ENCODE measurements at places on chromosomes 3 and 15.

GRCh38 chr3:24040311-24040710 is 95.2 kb downstream of the NR1D2 start:
- no peak for DNase-seq

- no peak for DNase-seq
Measured at GRCh38 chr3:110419601-110420000, 652.0 kb upstream of the NECTIN3 start.

DNA sequence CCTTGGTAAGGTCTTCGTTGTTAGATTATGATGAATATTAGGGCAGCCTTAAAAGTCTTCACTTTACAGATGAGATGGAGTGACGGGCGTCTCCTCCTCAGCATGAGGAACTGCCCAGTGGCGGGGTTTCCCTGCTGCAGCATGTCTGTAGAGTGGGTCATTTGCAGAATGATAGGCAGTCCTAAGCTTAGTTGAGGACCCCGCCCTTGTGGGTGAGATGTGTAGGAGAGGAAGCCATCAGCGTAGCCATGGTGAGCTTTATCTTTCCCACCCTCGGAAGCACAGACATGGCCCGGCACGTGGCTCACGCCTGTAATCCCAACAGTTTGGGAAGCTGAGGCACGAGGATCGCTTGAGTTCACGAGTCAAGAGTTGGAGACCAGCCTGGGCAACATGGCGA is 877 bp downstream of the NIT2 start:
- no peak for DNase-seq

DNA sequence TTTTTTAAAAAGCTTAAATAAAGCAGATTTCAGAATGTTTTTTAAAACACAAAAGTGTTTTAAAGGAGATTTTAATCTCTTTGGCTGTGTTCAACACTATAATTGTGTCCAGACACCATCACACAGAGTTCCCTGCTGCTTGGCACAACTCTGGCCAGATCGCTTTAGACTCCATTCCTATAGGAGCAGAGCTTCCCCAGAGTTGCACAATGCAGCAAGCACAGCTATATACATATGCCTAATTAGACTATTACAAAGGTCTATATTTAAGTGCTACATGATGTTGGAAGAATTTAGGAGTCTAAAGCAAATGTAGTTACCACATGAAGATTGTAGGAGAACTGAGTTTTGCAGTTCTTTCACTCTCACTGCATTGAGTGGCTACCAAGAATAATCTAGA is 11.2 kb downstream of the SLC9A9 start:
- DNase-seq = no peak

DNA sequence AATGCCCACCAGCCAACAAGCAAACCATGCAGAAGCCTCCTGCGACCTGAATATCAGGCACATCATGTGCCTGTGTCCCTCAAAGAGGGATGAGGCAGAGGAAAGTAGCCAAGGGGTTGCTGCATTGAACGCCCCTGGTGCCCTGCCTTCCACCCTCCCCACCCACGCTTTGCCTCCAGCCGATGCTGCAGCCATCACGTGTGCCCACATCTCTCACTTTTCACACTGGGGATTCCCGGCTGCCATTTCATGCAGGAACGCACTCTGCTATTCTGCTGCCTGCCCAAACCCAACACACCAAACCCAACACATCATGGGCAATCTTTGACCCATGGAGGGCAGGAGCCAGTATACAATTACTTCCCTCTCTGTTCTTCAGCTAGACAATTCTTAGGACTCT is 462.2 kb upstream of the PROK2 start:
- no peak for DNase-seq

- DNase-seq = no peak
Measured at GRCh38 chr3:155702745-155703591, 41.9 kb downstream of the PLCH1 start.

DNA sequence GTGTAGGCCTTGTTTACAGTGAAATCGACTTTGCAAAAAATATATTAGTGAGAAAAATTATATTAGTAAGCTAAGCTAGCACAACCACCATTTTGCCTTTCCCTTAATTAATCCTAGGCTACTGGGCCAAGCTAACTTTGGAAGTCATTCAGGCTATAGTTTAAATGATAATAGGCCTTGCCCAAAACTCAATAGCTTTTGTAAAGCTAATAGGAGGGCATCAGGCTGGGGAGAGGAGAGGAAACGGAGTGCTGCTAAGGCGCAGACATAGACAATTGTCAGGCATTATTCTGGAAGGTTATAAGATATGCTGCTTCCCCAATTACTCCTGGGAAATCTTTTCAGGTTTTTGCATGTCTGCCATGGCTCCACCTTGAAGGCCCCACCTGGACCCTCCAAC is 1286.0 kb downstream of the NSUN3 start:
- DNase-seq = no peak

DNA sequence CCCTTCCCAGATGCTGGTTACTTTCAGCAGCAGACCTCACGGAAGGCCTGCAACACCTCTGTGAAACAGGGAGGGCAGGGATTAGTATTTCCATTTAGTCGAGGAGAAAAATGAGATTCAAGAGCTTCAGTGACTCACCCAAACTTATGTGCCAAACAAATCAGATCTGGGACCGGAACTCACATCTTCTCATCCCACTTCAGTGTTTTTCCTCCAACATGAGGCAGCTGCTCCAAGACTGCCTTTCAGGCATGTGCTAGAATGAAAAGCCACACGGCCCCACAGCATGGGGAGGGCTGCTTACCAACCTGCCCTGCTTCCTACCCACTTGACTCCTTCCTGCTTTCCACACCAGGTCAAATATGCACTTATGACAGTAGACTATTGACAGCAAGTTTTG is 129.4 kb upstream of the SLC24A5 start:
- no peak for DNase-seq

DNA sequence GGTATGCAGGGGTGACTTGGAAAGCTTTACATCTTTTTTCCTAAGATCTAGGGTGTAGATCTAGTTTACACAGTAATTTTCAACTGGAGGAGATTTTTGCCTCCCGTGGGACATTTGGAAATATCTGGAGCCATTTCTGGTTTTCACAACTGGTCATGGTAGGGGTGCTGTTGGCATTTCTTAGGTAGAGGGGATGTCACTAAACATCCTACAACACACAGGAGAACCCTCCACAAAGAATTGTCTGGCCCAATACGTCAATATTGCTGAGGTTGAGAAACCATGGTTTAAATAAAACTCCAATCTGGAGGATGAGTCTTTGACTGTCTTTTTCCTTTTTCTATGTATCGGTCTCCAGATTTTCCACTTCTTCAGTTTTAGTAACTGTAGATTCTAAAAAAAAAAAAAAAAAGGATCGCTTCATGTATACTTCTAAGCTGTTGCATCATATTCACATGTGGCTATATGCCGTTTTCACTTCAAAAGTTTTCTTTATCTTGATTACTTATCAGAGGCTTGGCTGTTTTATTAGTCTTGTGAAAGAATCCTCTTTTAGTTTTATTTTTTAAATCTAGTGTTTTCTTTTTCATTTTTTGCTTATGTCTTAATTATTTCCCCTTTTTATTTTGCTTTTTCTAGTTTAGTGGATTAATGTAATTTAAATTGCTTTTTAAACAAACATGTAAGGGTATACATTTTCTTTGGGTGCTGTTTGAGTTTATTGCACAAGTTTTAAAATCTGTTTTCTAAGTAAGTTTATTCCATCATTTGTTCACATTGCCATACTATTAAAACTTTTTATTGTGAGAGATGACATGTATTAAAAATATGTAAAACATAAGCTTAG is 21.2 kb downstream of the UBE2Q2 start:
- no peak for DNase-seq

DNA sequence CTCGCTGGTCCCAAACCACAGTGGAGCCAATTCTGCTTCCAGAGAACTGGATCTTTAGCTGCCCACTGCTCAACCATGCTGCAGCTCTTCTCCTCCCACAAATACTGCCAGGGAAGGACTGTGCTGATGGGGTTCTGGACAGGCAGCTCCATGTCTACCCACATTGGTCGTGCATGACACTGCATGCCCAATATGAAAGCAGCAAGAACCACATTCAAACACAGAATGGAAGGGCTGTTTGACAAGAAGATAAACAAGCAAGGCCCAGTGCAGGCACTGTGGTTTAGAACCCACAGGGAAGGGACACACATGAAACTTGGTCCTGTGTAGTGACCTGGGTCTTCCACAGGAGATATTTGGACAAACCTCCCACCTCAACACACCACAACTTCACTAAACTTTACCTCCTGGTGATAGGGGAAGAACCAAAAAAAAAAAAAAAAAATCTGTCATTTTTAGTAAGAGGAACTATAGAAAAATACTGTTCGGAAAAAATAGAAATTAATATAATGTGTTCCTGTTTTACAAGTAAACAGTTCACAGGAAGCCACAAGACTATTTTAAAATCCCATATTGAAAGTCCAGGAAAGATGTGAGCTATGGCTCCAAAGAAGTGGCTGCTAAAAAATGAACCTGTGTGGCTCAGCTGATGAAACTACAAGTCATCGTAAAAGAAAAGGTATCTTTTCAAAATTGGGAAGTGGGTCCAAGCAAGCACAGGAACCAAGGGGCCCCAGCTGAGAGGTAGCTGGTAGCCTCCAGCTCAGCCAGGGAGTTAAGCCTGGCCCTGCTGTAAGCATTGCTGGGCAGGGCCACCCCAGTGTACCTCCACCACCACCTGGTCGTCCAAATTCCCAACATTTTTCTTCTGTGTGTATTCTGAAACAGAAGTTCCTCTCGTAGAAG is 77.7 kb upstream of the ACAN start:
- DNase-seq = no peak

GRCh38 chr3:89527736-89528305 is 420.4 kb downstream of the EPHA3 start:
- DNase-seq = no peak

DNA sequence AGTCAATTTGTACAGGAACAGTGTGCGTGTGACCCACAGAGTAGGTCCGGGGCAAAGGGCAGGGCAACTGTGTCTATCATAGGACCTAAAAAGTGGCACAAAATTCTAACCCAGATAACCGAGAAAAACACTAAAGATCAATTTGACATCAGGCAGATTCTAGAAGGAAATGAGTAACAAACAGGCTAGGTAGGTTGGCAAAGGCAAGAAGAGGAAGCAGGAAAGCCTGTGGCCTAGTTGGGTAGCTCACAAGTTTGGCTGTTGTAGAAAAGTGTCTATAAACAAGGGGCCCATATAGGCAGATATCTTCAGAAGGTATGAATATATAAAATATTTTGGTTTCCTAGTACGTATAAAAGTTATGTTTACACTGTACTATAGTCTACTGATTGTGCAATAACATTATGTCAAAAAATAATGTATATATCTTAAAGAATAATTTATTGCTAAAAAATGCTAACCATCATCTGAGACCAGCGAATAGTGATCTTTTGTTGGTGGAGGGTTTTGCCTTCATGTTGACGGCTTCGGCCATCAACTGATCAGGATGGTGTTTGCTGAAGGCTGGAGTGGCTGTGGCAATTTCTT is 13.3 kb upstream of the OR5K1 start:
- DNase-seq = no peak

DNA sequence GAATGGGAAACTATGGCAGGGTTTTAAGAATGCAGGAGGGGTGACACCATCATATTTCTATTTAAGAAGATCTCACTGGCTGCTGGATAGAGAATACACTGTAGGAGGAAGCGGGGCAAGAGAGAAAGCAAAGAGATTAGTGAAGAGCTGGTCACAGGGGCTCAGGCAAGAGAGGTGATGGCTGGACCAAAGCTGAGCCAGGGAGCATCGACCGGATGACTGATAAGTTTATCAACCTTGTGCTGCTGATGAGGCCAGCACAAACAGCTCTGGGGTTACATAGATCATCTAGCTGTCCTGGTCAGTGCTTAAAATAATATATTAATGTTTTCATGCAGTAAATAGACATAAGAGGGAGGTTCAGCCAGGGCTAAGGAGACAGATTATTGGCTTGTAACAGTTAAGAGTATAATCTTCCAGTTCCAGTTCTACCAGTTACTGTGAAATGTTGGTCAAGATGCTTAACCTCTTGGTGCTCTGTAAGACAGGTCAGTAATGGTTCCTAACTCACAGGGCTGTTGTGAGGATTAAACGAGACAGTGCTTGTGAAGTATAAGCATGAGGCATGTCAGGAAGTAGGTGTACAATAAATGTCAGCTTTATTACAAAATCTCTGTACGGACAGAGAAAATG is 201.0 kb upstream of the FEZF2 start:
- no peak for DNase-seq

GRCh38 chr15:60871731-60872130 is 357.4 kb downstream of the RORA start:
- no peak for DNase-seq

- DNase-seq = no peak
Measured at GRCh38 chr15:74213858-74214284, 11.3 kb upstream of the STRA6 start.

- no peak for DNase-seq
Measured at GRCh38 chr15:52523647-52524046, 5.0 kb downstream of the MYO5A start.

GRCh38 chr3:194811118-194811517 is 125.4 kb downstream of the FAM43A start:
- no peak for DNase-seq

DNA sequence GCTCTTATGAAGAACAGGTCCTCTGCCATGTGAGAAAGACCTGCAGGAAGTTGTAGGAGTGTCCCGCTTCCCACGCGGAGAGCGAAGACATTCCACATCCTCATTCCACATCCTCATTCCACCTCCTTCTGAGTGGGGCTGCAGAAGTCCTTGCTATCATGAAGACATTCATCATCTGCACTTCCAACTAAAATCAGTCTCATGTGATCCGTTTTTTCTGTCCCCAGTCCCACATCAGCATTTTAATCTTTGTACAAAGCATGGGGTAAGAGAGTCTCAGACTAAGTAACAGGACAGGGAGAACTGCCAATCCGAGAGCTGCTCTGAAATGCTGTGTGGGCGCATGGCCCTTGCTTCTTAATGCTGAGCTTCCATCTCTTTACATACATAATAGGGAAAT is 227.2 kb downstream of the RSRC1 start:
- no peak for DNase-seq

GRCh38 chr15:67979281-67979680 is 74.8 kb upstream of the PIAS1 start:
- DNase-seq = no peak

GRCh38 chr15:74960286-74960685 is 3.7 kb upstream of the RPP25 start:
- DNase-seq = no peak

- DNase-seq = no peak
Measured at GRCh38 chr3:15329046-15330005, 3.1 kb downstream of the SH3BP5 start.

GRCh38 chr3:126052196-126053058 is 31.5 kb downstream of the SLC41A3 start:
- no peak for DNase-seq

Measured in kidney epithelial cell (primary cell).